MV-4-11 (cell line): ENCODE measurements at places on chromosomes 7 and 10.
A peak's percentile ranks its signal among the peaks of the same experiment; 100 is the strongest.

DNA sequence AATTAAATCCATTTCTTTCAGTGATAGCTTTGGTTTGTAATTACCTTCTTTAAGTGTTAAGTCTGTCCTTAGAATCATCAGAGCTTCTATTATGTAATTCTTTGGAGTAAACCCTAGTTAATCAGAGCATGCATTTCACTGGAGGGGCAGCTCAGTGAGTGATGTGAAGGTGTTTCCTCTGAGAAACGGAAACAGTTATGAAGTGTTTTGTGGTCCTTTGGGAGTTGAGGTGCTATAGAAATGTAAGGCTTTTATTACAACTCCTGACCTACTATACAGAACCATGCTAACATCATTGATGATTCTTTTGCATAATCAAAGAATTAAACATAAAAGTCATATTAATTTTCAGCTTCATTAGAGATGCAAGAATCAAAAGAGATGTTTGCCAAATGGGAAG, 141.5 kb downstream of the EXOC4 start:
- DNase-seq = no peak

DNA sequence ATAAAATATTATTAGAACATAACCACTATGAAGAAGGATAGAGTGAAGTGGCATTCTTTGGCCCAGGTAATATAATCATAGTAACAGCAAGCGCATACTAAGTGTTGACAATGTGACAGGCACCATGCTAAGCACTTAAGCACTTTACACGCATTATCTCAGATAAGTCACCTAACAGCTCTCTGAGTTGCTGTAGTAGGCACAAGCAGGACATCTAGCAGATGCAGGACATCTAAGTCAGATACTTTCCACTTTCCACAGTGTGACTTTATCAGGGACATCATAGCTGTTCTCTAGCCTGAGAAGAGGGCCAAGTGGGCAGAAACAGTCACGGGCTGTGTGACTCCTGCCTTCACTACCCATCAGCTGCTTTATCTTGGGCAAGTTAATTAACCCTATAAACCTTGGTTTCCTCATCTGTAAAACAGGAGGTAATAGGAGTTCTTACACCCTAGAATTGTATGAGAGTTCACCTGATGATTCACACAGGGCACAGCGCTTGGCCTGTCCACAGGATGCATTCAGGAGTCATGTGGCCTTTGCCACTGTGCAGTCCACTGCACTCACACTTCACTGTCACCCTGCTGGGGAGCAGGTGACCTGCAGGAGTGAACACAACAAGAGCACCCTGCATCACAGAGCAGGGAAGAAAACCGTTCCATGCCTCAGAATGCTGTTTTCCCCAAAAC, 12.5 kb downstream of the LIPA start:
- no peak for DNase-seq

- no peak for DNase-seq
Observed at GRCh38 chr10:31939797-31940708, 11.4 kb upstream of the ARHGAP12 start.

GRCh38 chr10:125514206-125515162, 168.5 kb downstream of the TEX36 start:
- DNase-seq = peak; percentile 11
